Activated naive CD4-positive, alpha-beta T cell treated with anti-CD3 and anti-CD28 coated beads for 36 hours (primary cell): ENCODE measurements at places on chromosomes 12 and 14. TPM values are rescaled to one million over a fixed set of nuclear protein-coding genes. Genes with fewer than 3 reads are reported as not detected.

DNA sequence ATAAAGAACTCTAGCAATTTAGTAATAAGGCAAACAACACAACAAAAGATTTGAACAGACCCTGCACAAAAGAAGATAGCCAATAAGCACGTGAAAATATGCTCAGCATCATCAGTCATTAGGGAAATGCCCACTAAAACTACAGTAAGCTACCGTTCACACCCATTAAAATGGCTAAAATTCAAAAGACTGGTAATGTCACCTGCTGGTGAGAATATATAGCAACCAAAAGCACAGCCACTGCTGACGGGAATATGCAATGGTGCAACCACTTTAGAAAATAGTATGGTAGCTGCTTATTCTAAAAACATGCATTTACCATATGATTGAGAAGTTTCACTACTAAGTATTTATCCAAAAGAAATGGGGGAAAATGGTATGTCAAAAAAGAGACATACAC, 74.9 kb downstream of the DPF3 start:
- no peak overlapping the region for H3K27ac ChIP-seq
- H3K4me3 ChIP-seq, result no peak overlapping the region
- peaks cover 6% of the 10 kb centered on the region for H3K4me1 ChIP-seq
- DNase-seq, result no peak
- no peaks in the 10 kb centered on the region for H3K36me3 ChIP-seq

Gene ANKS1B
- total RNA-seq, result not detected

DNA sequence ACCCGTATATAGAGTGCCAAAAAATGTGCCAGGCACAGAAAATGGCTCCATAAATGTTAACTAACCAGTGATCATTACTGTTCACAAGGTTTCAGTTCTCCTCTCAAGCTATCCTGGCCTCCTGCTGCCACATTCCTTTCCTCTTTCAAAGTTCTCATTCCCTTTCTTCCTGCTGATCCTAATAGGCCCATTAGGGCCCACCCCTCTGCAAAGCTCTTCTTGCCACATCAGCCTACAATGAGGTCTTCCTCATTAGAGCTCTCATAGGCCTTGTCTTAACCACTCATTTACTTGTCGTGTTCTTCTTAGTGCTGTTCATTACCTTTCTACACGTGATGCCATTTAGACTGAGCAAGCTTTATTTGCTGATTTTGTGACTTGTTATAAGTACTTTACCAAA, 40.5 kb downstream of the RPS29 start:
- no peak for DNase-seq
- no peaks in the 10 kb centered on the region for H3K27me3 ChIP-seq

- no peaks in the 10 kb centered on the region for H3K4me1 ChIP-seq
- no peak overlapping the region for H3K27ac ChIP-seq
- peaks cover 9% of the 10 kb centered on the region for H3K36me3 ChIP-seq
- H3K4me3 ChIP-seq, result no peak overlapping the region
Measured at GRCh38 chr12:112190231-112191025, 65.1 kb downstream of the TRAFD1 start.

Gene TSHR
- total RNA-seq, result not detected

Gene SERPINA1
- total RNA-seq, result 3.1 TPM

DNA sequence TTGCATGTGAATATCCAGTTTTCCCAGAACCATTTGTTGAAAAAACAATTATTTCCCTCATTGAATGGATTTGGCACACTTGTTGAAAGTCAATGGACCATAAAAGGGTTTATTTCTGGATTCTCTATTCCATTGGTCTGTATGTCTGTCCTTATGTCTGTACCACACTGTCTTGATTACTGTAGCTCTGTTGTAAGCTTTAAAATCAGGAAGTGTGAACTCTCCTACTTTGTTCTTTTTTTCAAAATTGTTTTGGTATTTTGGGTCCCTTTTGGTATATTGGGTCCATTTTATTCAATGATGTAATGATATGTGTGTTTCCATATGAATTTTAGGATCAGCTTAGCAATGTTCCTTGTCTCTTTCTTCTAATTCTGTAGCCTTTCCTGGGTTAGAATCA, 64.8 kb downstream of the PPP2R5C start:
- no peaks in the 10 kb centered on the region for H3K27me3 ChIP-seq

Gene EMP1
- total RNA-seq, result 4.0 TPM

- no peak overlapping the region for H3K4me3 ChIP-seq
- no peaks in the 10 kb centered on the region for H3K27me3 ChIP-seq
- no peak for DNase-seq
- no peak overlapping the region for H3K27ac ChIP-seq
- peaks cover 6% of the 10 kb centered on the region for H3K4me1 ChIP-seq
- H3K36me3 ChIP-seq, result no peaks in the 10 kb centered on the region
Measured at GRCh38 chr14:38042322-38042721, 165.4 kb upstream of the SSTR1 start.

DNA sequence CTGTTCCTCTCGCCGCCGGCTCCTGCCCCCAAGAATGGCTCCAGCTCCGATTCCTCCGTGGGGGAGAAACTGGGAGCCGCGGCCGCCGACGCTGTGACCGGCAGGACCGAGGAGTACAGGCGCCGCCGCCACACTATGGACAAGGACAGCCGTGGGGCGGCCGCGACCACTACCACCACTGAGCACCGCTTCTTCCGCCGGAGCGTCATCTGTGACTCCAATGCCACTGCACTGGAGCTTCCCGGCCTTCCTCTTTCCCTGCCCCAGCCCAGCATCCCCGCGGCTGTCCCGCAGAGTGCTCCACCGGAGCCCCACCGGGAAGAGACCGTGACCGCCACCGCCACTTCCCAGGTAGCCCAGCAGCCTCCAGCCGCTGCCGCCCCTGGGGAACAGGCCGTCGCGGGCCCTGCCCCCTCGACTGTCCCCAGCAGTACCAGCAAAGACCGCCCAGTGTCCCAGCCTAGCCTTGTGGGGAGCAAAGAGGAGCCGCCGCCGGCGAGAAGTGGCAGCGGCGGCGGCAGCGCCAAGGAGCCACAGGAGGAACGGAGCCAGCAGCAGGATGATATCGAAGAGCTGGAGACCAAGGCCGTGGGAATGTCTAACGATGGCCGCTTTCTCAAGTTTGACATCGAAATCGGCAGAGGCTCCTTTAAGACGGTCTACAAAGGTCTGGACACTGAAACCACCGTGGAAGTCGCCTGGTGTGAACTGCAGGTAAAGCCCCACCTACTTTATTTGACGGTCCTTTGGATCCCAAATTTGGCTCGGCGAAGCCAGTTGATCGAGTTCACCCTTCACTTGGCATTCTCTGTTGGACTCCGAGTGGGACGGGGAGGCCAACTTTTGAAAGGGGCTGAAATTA, 1.5 kb downstream of the WNK1 start:
- H3K36me3 ChIP-seq, result peaks cover 28% of the 10 kb centered on the region
- peak; percentile 62 for DNase-seq
- no peaks in the 10 kb centered on the region for H3K27me3 ChIP-seq

DNA sequence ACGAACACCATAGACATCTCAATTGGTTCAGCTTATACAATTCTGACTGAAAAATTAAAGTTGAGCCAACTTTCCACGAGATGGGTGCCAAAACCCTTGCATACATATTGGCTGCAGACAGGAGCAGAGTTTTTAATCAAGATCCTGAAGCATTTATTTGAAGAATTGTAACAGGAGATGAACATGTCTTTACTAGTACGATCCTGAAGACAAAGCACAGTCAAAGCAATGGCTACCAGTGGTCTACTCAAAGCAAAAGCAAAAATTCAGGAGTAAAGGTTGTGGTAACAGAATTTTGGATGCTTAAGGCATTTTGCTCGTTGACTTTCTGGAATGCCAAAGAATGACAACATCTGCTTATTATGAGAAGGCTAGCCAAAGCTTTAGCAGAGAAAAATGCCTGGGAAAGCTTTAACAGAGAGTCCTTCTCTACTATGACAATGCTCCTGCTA, 20.7 kb downstream of the ZDHHC17 start:
- peaks cover 43% of the 10 kb centered on the region for H3K4me1 ChIP-seq
- H3K27me3 ChIP-seq, result no peaks in the 10 kb centered on the region
- H3K36me3 ChIP-seq, result peaks cover 17% of the 10 kb centered on the region

- H3K27me3 ChIP-seq, result no peaks in the 10 kb centered on the region
- H3K4me3 ChIP-seq, result no peak overlapping the region
- no peaks in the 10 kb centered on the region for H3K4me1 ChIP-seq
Measured at GRCh38 chr12:78888568-78888967, 24.0 kb downstream of the SYT1 start.

- peaks cover 1% of the 10 kb centered on the region for H3K27me3 ChIP-seq
- H3K36me3 ChIP-seq, result no peaks in the 10 kb centered on the region
- H3K4me3 ChIP-seq, result no peak overlapping the region
- DNase-seq, result no peak
- no peak overlapping the region for H3K27ac ChIP-seq
- H3K4me1 ChIP-seq, result peaks cover 12% of the 10 kb centered on the region
Measured at GRCh38 chr14:94382716-94383596, 5.4 kb downstream of the SERPINA1 start.

GRCh38 chr12:112305951-112306350, 76.3 kb downstream of the HECTD4 start:
- H3K27ac ChIP-seq, result no peak overlapping the region
- H3K4me1 ChIP-seq, result peaks cover 8% of the 10 kb centered on the region
- peaks cover 6% of the 10 kb centered on the region for H3K36me3 ChIP-seq
- DNase-seq, result no peak

DNA sequence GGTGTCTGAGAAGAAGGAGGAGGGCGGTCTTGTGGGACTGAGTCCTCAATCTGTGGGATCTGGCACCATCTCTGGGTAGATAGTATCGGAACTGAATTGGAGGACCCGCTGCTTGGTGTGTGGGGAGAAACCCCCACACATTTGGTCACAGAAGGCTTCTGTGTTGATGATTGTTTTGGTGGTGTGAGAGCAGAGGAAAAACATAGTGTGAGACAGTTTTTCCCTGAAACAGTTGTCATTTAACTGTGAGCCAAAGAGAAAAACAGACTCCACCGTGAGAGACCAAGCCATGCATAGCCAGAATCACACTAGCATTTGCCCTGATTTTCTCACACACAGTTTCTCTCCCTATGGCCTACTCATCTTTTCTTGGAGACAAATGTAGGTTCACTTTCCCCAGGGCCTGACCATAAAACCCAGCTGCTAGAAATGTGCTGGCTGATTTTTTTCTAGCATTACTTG, 91.4 kb upstream of the FLRT2 start:
- no peak overlapping the region for H3K27ac ChIP-seq
- no peaks in the 10 kb centered on the region for H3K4me1 ChIP-seq
- H3K36me3 ChIP-seq, result no peaks in the 10 kb centered on the region
- H3K4me3 ChIP-seq, result no peak overlapping the region
- no peaks in the 10 kb centered on the region for H3K27me3 ChIP-seq

DNA sequence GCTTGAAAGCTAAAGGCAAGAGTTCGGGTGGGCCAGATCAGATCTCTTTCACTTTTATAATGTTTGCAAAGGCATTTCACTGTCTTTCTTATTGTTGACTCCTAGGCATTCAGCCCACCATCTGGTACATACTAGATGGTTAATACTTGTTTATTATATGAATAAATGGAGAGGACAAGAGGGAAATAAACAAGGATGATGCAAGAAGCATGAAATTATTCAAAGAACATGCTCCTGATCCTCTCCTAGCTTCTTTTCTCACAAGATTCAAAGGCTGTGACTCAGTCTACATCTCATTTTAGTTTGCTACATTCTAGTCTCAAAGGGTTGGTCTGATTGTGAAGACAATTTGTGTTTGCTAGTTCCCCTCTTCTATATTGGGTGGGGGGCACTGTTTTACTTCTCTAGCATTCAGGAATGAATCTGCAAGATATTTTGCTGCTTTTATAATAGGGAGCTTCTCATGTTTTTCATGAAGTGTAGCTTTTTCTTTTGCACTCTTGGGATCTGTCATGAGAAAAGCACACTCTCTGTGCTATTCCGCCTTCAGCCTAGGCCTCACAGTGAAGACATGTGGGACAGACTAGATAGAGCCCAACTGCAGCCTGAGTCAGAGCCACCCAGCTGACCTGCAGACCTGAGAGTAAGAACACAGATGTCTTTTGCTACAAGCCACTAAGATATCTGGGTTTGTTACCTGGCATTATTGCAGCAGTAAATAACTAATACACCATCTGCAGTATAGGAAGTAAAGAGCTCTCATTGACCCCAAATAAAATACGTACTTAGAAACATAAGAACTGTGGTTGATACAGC, 65.7 kb downstream of the PTHLH start:
- no peak overlapping the region for H3K27ac ChIP-seq
- H3K36me3 ChIP-seq, result no peaks in the 10 kb centered on the region
- DNase-seq, result no peak
- H3K4me1 ChIP-seq, result no peaks in the 10 kb centered on the region

GRCh38 chr12:117134059-117134458, 34.8 kb upstream of the TESC start:
- H3K27ac ChIP-seq, result peak overlapping the region; percentile 80
- H3K4me1 ChIP-seq, result peaks cover 16% of the 10 kb centered on the region
- peak overlapping the region; percentile 13 for H3K4me3 ChIP-seq
- H3K36me3 ChIP-seq, result no peaks in the 10 kb centered on the region

DNA sequence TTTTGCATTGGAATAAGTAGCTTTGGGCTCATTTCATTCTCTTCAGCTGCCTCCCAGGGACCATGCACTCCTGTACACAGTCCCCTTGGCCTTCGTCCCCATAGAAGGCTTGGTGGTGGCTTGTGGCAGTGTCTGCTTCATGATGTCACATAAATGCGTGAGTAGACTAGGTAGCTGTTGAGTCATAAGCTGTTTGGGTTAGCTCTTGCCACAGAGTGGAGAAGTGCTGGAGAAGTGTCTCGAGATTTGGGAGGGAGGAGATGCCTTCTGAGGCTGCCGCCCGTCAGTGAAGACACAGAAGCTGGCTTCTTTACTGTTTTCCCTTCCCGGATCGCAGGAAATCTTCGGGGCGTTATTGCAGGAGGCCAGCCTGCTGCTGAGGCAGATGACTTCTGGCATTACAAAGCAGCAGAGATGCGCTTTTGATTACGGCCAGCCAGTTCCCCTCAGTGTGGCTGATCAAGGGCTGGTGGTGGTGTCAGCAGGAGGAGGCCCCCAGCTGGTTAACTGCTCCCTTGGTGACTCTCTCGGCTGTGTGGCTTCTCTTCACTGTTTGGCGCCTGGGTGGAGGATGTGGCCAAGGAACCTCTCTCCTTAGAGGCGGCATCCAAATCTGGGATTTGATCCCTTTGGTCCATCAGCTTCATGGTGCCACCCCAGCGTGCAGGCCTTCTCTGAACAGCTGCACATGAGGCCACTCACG, 67.6 kb downstream of the AACS start:
- peaks cover 2% of the 10 kb centered on the region for H3K36me3 ChIP-seq
- no peak for DNase-seq
- no peaks in the 10 kb centered on the region for H3K27me3 ChIP-seq
- no peaks in the 10 kb centered on the region for H3K4me1 ChIP-seq
- no peak overlapping the region for H3K27ac ChIP-seq
